ENCODE measurements at places on chromosomes 16 and 17.

DNA sequence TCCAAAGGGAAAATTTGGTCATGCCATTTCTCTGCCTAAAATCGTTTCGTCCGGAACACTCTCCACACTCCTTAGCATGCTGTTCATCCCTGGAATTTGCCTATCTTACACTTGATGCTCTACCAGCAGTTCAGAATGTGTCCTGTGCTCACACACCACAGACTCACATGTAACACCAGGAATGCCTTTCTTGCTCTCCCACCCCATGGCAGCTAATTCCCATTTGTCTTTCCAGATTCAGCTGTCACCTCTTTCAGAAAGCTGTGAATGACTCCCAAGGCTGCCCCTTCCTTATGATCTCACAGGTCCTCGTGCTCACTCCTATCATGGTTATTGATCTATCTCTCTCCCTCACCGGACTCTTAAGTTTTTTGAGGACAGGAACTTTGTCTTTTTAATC lies 38.1 kb downstream of the HYDIN start:
- no peak for DNase-seq

GRCh38 chr17:17511881-17512858 lies 16.0 kb upstream of the RASD1 start:
- no peak for DNase-seq

DNA sequence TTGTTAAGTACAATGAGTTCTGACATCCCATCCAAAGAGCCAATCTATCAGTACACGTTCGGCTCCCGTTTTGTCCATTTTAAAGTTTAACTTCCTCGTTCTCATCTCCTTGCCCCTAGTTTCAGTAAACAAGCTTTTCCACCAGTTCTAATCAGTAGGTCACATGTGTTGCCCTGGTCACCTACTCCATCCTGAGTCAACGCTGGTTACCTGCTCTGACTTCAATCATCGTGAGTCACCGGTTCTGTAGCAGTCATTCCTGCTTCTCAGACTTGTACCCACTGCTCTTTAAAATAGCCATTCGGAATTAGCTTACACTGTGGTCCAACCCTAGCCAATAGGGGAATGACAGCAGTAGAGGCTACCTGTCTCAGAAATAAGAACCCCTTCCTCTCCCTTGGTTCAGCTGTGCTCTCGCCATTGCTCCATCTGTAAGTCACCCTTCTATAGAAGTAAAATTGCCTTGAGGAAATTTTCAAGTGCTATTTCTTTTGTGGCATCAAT lies 191.0 kb downstream of the CPPED1 start:
- DNase-seq, result no peak

DNA sequence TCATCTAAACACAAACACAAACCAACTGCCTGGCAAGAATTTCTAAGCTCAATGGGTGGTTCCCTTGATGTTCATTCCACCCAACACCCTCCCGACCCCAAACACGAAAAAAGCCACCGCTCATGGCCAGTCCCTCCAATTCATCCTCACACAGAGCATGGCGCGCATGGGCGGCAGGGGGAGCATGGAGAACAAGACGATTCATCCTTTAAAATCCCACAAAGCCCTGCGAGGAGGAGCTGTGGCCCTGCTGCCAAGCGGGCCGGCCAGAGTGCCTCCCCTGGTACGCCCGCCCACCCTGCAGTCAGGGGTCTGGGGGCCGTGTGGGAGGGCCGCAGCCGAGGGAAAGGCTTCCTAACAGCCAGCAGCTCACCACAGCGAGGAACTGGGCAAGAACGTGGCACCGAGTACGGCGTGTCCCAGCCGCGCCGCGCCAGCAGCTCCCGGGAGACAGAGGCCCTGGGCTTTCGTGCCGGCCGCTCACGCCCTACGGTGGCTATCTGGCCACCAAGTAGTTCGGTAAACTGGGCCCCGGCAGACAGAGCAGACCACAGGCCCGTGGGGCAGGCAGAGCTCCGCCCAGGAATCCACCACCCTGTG lies 60.9 kb downstream of the KLHDC4 start:
- no peak for DNase-seq

DNA sequence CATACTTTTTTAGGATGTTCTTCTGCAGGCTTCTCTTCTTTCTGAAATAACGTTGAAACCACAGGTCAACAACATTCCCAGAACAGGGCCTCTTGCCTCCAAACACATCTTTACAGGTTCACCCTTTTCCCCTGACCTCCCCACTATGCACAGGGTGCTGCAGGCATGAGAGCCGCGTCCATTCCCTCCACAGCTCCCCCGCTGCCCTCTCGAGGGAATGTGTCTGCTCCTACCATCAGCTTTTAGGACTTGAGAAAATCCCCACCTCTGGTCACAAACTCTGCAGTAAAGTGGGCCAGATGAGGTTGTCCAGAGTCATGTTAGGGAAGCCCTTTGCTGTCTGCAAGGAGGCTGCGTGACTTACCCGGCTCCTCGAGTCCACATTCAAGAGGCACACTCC lies 30.5 kb downstream of the DUSP14 start:
- no peak for DNase-seq

GRCh38 chr16:81717662-81718189 lies 61.4 kb upstream of the PLCG2 start:
- no peak for DNase-seq

- no peak for DNase-seq
These were observed 206.8 kb downstream of the CA10 start for GRCh38 chr17:51951741-51952140.

GRCh38 chr16:53960954-53961616 lies 257.1 kb downstream of the FTO start:
- peak; percentile 47 for DNase-seq
